ENCODE measurements at places on chromosomes 2 and 18.

DNA sequence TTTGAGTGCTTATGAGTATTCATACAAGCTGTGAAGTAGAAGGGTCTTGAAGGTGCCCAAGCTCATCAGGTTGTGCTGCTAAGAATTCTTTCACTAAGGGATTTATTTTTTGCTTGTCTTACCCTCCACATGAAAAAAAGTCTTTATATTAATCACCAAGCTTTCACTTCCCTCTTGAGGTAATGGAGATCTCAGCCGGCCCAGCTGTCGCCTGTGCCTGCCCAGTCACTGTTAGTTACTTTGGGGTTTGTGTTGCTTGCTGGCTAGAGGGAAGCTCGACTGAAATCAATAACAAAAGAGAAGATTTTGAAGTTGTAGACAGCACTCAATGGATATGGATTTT, 21.9 kb downstream of the MC2R start:
- DNase-seq = no peak

- no peak for DNase-seq
These were observed 25.2 kb downstream of the MYCN start for GRCh38 chr2:15965564-15966019.

DNA sequence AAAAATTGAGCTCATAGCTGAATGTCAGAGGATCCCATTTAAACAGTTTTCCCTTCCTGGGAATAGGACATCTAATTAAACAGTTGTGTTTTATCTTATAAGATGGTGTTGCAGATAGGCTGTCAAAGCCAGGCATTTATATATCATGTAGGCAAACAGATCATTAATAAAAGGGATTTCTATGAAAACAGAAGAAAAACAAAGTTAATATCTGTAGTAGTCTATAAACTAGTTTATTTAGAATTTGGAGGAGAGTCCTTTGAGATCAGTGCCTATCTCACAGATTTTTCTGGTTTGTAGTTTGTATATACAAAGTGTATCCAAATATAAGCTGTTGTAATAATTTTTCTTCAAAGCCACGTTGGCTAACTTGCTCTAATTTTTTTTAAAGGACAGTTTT, 1738.2 kb upstream of the PIK3C3 start:
- no peak for DNase-seq

DNA sequence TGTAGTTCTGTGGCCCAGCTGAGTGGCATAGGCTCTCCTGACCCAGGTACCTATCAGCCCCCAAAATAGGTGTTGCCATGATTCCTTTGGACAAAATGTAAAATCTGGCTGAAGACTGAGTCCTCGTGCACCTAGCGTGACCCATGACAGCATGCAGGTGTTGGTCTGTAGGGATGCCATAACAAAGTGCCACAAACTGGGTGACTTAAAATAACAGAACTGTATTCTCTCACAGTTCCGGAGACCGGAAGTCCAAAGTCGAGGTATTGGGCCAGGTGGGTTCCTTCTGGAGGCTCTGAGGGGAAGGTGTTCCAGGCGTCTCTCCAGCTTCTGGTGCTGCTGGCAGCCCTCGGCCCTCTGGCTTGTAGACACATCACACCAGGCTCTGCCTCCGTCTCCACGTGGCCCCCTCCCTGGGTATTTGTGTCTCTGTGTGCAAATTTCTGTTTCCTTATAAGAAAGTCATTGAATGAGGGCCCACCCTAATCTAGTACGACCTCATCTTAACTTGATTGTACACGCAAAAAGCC, 34.5 kb downstream of the LRRFIP1 start:
- no peak for DNase-seq

DNA sequence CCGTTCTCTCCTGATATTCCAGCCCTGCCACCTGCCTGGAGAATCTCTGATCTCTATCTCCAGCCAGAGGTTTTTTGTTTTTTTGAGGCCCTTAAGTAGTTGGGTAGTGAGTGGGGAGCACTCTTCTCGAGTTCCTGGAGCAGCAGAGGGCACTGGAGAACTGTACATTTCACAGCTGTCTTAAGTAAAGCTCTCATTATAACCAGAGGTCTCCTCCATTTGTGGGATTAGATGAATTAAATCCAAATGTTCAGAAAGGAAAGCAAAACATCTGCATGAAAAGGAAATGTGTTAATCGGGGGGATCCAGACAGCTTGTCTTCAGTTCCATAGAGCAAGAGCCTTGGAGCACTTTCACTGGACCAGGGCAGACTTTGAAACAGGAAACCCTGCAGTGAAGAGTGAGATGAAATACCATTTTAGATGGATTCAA, 32.8 kb downstream of the AOX1 start:
- no peak for DNase-seq

DNA sequence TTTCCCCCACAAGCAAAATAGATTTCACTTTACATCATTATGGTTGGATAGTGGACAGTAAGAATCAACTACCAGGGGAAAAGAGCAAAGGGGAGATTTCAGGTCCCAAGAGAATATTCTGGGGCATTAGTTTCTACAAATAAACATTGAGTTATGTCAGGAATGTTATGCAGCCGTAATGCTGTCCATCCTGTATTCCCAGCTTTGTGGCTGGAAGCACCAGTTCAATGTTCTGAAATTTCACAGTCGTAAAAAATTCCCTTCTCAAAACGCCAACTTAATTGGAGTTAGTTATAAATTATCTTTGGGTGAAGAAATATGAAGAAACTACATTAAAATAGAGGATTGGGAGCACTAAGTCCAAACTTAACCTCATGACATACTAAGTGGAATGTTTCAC, 141.5 kb upstream of the FIGN start:
- DNase-seq = no peak

DNA sequence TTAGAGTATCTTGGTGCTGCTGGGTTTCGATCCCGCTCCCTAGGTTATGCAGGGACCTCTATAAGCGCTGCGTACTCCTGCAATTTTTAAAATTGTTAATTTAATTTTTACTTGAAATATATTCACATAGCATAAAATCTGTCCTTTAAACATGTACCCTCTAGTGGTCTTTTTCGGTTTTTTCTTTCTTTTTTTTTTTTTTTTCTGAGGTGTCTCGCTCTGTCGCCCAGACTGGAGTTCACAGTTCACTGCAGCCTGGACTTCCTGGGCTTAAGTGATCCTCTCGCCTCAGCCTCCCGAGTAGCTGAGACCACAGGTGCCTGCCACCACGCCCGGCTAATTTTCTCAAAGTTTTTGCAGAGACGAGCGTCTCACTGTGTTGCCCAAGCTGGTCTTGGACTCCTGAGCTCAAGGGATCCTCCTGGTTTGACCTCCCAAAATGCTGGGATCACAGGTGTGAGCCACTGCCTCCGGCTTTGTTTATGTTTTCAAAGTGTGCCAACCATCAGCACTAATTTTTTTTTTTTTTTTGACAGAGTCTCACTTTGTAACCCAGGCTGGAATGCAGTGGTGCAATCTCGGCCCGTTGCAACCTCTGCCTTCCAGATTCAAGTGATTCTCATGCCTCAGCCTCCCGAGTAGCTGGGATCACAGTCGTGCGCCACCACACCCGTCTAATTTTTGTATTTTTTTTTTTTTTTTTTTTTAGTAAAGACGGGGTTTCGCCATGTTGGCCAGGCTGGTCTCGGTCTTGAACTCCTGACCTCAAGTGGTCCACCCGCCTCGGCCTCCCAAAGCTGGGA, 585 bp upstream of the MOB1A start:
- peak; percentile 27 for DNase-seq

DNA sequence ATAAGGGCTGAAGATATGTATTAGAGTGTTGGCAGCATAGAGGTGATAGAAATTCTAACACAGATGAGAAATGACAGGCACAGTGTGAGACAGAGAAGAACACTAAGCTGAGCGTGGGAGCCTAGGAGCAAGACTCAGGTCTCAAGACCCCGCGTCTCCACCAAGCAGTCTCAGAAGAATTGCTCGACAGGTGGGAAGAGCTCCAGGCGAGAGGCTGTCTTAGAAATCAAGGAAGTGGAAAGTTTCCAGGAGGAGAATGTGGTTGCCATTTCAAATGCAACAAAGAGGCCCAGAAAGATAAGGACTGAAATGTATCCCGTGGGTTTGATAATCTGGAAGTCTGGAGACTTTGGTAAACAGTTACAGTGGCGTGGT, 31.5 kb upstream of the CAB39 start:
- no peak for DNase-seq

GRCh38 chr2:219615894-219616293, 11.5 kb upstream of the SLC4A3 start:
- DNase-seq = no peak

- no peak for DNase-seq
These were observed 29.5 kb upstream of the ATRAID start for GRCh38 chr2:27182346-27182745.

DNA sequence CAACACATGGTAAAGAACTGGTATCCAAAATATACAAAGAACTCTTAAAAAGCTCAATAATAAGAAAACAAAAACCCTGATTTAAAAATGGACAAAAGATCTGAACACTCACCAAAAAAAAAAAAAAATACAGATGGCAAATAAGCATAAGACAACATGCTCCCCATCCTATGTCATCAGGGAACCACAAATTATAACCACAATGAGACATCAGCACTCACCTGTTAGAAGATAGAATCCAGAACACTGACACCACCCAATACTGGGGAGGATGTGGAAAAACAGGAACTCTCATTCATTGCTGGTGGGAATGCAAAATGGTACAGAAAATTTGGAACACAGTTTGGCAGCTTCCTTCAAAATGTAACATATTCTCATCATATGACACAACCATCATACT, 66.7 kb downstream of the TMX3 start:
- DNase-seq = no peak

GRCh38 chr18:12253663-12254135, 462 bp upstream of the CIDEA start:
- DNase-seq = no peak

GRCh38 chr2:106841886-106842645, 43.9 kb downstream of the ST6GAL2 start:
- no peak for DNase-seq

GRCh38 chr2:229265727-229266126, 5.4 kb downstream of the PID1 start:
- DNase-seq = no peak

- no peak for DNase-seq
These were observed 107.2 kb downstream of the ZEB2 start for GRCh38 chr2:144412709-144413108.

GRCh38 chr2:9231291-9232165, 24.9 kb downstream of the ASAP2 start:
- DNase-seq = peak; percentile 76

DNA sequence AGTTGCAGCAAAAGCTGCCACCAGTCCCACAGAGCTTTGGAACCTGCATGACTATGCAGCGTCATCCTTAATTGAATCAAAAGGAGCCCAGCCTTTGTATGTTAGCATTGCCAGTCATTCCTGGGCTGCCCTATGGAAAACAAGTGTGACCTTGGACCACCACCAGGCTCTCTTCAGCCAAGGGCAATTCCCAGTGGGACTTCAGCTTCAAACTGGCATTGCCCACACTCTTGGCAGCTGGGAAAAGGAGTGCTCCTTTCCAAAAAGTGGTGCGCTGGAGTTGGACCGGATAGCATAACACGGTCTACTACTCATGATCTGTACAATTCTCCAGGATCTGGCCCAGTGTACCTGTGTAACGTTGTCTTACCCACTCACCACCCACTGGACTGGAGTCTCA, 259.5 kb downstream of the MREG start:
- no peak for DNase-seq

DNA sequence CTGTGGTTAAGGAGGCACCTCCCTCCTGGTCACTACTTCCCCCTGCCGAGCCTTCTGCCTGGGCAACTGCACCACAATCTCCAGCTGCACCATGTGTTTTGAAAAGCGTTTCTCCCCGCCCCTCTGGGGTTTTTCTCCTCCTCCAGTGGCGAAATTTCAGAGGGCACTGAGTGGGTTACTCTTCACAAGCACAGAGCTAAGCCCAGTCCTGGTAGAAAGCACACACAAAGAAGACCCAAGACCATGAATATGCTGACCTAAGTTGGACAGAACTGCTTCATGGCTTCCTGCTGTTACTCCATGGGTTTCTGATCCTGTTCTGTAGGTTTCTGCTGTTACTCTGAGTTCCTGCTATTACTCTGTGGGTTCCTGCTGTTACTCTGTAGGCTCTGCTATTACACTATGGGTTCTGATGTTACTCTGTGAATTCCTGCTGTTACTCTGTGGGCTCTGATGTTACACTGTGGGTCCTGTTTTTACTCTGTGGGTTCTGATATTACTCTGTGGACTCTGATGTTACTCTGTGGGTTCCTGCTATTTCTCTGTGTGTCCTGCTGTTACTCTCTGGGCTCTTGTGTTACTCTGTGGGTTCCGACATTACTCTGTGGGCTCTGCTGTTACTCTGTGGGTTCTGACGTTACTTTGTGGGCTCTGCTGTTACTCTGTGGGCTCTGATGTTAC, 216.6 kb downstream of the RTP5 start:
- no peak for DNase-seq

DNA sequence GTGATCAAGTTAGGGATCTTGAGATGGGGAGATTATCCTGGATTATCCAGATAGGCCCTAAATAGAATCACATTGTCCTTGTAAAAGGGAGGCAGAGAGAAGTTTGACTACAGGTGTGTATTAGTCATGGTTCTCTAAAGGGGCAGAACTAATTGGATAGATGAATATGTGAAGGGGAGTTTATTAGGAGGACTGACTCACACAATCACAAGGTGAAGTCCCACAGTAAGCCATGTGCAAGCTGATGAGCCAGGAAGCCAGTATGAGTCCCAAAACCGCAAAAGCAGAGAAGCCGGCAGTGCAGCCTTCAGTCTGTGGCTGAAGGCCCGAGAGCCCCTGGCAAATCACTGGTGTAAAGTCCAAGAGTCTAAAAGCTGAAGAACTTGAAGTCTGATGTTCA, 275.8 kb downstream of the KCNS3 start:
- no peak for DNase-seq

- no peak for DNase-seq
These were observed 109.3 kb downstream of the ANTXR1 start for GRCh38 chr2:69122271-69122670.

GRCh38 chr18:9237981-9238380, 96.6 kb upstream of the TWSG1 start:
- DNase-seq = peak; percentile 9
